ENCODE measurements at places on chromosomes 12 and 14.

DNA sequence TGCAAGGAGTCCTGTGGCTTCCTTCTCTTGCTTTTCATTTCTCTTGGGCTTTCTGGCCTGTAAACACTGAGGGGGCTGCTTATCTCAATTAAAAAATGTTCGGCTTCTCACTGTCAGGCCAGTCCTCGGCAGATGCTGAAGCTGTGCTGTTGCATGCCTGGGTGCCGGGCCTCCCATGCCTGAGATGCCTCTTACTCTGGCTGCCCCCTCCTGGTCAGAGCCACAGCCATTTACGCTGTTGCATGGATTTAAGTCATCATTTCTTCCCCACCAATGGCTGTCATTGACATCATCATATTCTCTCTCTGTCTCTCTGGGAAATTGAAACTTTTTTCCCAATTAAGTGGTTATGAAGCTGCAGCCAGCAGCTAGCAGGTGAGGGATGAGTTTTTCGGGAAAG is 53.7 kb downstream of the FOXN4 start:
- no peak for DNase-seq

DNA sequence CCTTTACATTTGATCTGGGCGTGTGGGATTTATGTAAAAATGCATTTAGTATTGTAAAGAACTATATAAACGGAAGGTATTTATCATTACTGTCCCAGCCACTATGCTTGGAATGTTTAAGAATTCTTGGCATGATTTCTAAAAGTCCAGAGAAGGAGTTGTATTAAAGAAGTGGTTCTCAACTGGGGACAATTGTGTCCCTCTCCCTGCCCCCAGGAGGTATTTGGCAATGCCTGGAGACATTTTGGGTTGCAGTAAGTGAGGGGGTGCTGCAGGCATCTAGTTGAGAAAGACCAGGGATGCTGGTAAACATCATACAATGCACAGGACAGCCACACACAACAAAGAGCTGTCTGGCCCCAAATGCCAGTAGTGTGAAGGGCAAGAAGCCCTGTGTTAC is 7.2 kb downstream of the SLC38A1 start:
- DNase-seq: no peak

DNA sequence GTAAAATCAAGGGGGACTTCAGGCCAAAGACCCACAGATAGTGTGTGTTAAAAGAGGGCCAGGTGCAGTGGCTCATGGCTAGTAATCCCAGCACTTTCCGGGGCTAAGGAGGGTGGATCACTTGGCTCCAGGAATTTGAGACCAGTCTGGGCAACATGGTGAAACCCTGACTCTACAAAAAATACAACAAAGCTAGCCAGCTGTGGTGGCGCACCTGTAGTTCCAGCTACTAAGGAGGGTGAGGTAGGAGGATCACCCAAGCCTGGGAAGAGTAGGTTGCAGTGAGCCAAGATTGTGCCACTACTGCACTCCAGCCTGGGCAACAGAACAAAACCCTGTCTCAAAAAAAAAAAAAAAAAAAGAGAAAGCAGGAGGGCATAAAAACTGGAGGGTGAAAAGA is 8.5 kb downstream of the VCPKMT start:
- DNase-seq: no peak

DNA sequence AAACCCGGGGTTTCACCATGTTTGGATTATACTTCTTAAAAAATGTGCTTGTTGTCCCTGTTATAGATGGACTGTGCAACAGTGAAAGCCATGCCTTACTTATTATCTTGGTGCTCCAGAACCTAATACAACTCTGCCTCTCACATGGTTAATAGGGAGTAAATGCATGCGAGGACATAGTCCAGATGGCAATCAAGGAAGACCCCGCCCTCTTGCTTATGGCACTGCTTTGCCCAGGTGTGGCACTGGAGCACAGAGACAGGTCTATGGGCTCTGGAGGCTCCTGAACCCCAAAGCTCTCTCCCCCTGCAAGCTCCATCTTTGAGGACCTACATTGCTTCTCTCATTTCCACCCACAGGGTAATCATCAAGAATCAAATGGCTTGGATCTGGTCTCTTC is 162.1 kb upstream of the NTF3 start:
- DNase-seq: no peak

- DNase-seq: no peak
Observed at GRCh38 chr14:56794088-56794556, 16.2 kb downstream of the OTX2 start.

- DNase-seq: no peak
Observed at GRCh38 chr14:79016828-79017505, 846.8 kb downstream of the NRXN3 start.

DNA sequence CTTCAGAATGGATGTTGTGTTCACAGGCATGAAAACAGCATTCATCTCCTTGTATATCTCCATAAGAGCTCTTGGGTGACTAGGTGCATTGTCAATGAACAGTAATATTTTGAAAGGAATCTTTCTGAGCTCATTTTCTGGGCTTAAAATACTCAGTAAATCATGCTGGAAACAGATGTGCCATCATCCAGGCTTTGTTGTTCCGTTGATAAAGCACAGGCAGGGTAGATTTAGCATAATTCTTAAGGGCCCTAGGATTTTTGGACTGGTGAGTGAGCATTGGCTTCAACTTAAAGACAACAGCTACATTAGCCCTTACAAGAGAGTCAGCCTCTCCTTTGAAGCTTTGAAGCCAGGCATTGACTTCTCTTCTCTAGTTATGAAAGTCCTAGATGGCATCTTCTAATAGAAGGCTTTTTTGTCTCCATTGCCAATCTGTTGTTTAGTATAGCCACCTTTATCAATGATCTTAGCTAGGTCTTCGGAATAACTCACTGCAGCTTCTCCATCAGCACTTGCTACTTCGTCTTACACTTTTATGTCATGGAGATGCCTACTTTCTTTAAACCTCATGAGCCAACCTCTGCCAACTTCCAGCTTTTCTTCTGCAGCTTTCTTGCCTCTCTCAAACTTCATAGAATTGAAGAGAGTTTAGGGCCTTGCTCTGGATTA is 79.6 kb upstream of the PSMA6 start:
- no peak for DNase-seq

DNA sequence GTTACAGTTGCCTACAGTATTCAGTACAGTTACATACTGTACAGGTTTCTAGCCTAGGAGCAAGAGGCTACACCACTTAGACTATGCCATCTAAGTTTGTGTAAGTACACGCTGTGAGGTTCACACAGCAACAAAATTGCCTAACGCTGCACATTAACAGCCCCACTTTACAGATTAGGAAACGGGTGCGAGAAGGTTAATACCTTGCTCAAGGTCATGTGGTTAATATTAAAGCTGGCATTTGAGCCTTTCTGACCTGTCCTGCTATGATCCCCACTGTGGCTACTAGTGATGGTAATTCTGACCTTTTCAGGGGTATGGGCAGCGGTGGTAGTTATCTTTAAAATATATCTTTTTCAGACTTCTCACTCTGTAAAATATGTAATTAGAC is 20.9 kb downstream of the ACVR1B start:
- no peak for DNase-seq

GRCh38 chr14:22651586-22651985 is 7.4 kb upstream of the OR6J1 start:
- DNase-seq: no peak

DNA sequence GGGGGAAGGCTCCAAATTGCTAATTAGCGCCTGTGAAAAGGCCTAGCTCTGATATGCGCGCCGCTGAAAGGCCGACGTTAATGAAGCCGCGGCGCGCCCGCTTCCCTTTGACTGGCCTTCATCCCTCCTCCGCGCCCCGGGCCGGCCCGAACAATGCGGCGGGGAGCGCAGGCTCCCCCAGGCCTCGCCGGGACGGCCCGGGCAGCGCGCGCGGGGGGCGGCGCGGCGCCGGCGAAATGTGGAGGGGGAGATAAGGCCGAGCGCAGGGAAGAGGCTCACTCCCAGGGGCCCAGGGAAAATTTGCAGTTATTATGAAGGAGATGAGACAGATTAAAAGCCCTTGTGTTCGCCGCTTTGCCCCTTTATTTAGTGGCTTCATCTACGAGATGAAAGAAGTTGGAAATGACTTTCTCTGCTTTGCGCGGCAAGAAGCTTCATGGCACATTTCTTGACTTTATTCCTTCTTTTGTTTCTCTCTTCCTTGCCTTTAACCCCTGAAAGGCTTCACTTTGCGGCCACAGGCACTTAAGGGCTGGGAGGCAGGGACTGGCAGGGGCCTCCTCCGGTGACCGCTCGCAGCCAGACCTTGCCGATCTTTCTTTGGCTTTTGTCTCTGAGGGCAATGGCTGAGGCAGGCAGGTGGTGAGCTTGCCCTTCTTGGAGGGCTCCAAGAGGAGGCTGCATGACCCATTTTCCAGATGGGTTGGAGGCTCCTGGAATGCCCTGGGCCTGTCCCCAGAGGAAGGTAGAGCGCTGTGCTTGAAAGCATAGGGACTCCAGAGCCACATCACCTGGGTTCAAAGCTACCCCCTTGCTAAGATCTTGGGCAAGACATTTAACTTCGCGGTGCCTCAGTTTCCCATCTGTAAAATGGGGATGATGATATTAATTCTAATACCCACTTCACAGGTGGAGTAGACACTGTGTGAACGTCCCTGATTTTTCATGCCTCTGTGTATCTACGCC is 12.7 kb upstream of the GPATCH2L start:
- no peak for DNase-seq

DNA sequence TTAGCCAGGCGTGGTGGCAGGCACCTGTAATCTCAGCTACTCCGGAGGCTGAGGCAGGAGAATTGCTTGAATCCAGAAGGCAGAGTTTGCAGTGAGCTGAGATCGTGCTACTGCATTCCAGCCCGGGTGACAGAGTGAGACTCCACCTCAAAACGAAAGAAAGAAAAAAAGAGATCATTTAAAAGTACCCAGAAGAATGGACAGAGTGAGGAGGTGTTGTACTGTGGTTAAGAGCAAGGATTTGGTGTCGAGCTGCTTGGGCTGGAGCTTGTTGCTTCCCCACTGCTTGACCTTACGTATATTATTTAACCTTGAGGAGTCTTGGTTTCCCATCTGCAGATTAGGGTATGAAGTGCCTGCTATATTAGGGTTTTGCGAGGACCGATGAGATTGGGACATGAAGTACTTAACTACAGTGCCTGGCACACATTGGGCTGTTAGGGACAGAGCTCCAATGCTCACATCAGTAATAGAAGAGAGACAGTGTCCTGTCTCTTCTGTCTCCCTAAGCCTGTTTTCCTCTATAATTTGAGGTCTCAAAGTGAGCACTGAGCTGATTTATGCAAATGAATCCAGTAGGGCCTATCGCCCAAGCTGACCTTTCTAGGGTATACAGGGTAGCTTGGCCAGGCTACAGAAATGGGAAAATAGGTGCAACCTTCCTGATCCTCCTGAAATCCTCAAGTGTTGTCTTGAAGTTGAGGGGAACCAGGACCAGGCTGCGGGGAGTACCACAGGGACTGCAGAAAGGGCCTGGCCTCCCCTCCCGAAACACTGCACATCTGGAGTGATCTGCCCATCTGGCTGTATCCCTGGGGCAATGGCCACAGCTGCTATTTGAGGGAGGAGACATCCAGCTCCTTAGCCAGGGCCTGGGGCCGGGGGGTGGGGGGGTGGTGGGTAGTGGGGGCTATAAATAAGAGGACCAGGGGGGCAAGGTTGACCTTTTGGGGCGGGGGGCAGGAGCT is 8.6 kb upstream of the HDAC7 start:
- DNase-seq: no peak
